ENCODE measurements at places on chromosomes 7 and 10.

GRCh38 chr7:47285860-47286491 is 295.9 kb downstream of the TNS3 start:
- H3K36me3 ChIP-seq: peaks cover 5% of the 10 kb centered on the region
- H3K4me3 ChIP-seq: no peak overlapping the region
- no peak overlapping the region for H3K27ac ChIP-seq
- H3K27me3 ChIP-seq: no peaks in the 10 kb centered on the region

DNA sequence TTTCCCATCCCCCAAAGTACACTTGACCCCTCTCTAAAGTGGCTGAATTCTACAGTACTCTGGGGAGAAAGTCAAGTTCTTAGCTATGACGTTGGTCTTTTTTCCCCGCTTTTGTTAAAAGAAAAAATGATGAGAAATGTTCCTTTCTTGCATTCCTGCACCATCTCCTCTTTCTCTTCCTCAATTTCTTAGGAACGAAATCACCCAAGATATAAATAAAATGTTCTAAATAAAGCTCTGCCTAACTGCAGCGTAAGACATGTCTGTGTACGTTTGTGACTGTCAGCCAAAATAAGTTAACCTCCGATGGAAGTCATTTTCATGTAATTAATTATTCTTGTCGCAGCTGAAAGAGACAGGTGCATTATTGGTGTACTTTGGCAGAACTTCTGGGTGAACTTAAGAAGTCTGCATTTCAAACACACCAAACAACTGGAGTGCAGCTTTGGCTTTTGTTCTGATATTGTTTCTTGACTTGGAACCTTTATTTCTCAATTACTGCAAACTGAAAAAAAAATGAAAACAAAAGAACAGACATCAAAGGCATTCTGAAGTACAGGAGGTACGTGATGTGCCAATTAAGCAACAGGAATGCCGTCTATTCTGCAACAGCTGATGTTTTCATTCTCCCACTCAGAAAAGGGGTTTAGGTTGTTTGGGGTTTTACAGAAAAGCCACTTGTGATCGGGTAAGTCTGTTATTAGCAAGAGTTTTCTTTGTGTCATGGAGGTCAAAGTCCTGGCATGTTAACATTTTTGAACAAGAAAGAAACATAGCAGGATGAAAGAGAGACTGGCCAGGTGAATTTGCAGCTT is 82.4 kb upstream of the SDK1 start:
- no peak for DNase-seq
- no peak overlapping the region for H3K27ac ChIP-seq
- peaks cover 12% of the 10 kb centered on the region for H3K4me1 ChIP-seq
- no peak overlapping the region for H3K4me3 ChIP-seq
- H3K36me3 ChIP-seq: no peaks in the 10 kb centered on the region

DNA sequence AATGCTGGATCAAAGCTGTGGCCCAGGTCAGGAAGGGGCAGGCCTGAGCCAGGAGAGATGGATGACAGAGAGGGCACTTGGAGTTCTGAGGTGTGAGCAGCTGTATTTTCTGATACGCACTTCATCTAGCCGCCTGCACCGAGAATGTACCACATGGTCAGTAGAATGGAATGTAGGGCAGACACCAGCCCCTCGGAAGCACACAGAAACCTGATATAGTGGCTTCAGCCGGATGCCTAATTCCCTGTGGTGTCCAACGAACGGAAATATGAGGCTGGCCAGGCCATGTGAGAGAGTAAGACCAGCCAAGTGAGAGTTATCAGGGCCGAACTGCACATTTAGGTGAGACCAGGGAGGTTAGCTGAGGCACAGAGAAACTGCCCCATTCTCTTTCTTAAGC is 46.7 kb upstream of the PLCE1 start:
- H3K36me3 ChIP-seq: no peaks in the 10 kb centered on the region
- no peak overlapping the region for H3K27ac ChIP-seq
- no peaks in the 10 kb centered on the region for H3K4me1 ChIP-seq
- no peak overlapping the region for H3K4me3 ChIP-seq
- H3K27me3 ChIP-seq: no peaks in the 10 kb centered on the region

GRCh38 chr7:100623951-100624824 is 11.8 kb downstream of the MOSPD3 start:
- H3K4me1 ChIP-seq: peaks cover 5% of the 10 kb centered on the region
- H3K27ac ChIP-seq: no peak overlapping the region
- H3K36me3 ChIP-seq: no peaks in the 10 kb centered on the region
- H3K4me3 ChIP-seq: no peak overlapping the region

- DNase-seq: no peak
- no peak overlapping the region for H3K4me3 ChIP-seq
- no peak overlapping the region for H3K27ac ChIP-seq
- H3K27me3 ChIP-seq: no peaks in the 10 kb centered on the region
Measured at GRCh38 chr10:71663311-71663710, 56.3 kb downstream of the C10orf105 start.

DNA sequence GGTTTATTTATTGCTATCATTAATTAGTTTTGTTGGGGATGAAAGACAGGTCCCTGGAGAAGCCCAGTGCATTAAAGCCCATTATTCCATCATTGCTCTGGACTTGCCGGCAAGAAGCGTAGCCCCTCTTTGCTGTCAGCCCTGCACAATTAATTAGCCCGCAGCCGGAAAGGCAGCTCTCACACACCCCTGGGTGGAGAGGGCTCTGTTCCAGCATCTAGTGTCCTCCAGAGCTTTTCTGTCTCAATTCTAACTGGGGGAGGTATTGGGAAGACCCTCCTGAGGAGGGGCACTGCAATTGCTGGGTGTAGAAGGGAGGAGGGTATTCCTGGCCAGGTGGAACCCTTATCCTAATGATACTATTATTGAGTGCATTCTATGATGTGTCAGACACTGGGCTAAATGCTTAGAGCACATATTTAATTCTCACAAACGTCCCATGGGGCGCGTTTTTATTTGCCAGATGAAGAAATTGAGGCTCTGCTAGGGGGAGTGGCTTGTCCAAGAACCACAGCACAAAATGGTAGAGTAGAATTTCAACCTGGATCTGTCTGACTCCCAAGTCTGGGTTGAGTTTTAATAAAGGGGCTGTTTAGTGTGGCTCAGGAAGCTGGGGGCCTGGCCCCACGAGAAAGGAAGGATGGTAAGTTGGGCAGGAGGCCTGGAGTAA is 148.1 kb upstream of the PCBD1 start:
- H3K36me3 ChIP-seq: no peaks in the 10 kb centered on the region
- H3K4me1 ChIP-seq: no peaks in the 10 kb centered on the region
- H3K27me3 ChIP-seq: no peaks in the 10 kb centered on the region
- no peak overlapping the region for H3K4me3 ChIP-seq

DNA sequence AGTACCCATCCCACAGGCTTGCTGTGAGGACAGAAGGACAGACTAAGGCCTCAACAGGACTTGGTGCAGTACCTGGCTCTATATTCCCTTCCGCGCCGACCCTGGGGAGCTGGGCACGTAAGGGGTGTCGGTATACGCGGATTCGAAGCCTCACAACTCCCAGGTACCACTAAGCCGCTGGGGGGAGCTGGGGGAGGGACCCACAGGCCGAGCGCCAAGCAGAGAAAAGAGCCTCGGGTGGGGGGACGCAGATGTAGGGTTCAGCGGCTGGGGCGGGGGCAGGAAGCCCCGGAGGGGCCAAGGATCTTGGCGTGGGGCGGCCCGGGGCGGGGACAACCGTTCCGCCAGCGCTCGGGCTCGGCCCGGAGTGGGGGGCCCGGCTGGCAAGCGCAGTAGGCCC is 126.4 kb upstream of the ZNF746 start:
- peak; percentile 51 for DNase-seq
- H3K4me1 ChIP-seq: peaks cover 41% of the 10 kb centered on the region
- H3K36me3 ChIP-seq: peaks cover 16% of the 10 kb centered on the region
- H3K27ac ChIP-seq: peak overlapping the region; percentile 56
- H3K27me3 ChIP-seq: peaks cover 17% of the 10 kb centered on the region
- H3K4me3 ChIP-seq: peak overlapping the region; percentile 91

GRCh38 chr7:101632641-101633040 is 3.5 kb upstream of the MYL10 start:
- H3K4me3 ChIP-seq: no peak overlapping the region
- no peaks in the 10 kb centered on the region for H3K27me3 ChIP-seq
- H3K27ac ChIP-seq: no peak overlapping the region
- no peaks in the 10 kb centered on the region for H3K36me3 ChIP-seq
- no peaks in the 10 kb centered on the region for H3K4me1 ChIP-seq
- DNase-seq: no peak

Data from activated T-cell treated with anti-CD3 and anti-CD28 coated beads, Interleukin-2, amount 50 U/mL, for 72 hours (primary cell).